ENCODE measurements at places on chromosomes 16 and 17. TPM values are rescaled to one million over a fixed set of nuclear protein-coding genes. Genes with fewer than 3 reads are reported as not detected.

DNA sequence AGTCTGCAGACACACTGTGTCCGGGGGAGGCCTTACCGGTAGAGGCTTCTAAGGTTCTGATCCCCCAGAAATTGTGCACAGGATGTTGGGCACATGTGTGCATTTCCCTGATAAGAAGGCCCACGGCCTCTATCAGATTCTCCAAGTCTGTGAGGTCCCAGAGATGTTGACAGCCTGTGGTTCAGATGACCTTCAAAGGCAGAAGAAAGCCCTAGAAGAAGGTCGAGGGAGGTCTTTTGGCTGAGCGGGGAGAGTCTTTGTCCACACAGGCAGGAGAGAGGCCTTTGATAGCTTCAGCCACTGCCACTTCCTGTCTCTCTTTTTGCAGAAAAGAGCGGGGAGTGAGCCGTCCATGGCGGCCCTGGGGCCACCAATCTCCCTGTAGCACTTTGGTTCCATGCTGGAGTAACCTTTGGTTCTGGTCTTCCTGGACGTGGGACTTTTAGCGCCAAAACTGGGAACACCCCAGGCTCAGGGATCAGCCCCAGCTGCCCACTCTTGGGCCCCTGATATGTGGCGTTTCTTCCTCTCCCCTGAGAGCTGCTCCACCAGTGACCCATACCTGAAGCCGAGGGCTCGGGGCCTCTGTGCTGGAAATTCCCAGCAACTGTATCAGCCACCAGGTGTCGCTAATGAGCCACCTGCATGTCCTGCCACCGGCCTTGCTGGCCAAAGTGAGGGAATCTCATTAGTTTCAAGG, 28.1 kb upstream of the LGALS9 start:
- DNase-seq: peak; percentile 75

DNA sequence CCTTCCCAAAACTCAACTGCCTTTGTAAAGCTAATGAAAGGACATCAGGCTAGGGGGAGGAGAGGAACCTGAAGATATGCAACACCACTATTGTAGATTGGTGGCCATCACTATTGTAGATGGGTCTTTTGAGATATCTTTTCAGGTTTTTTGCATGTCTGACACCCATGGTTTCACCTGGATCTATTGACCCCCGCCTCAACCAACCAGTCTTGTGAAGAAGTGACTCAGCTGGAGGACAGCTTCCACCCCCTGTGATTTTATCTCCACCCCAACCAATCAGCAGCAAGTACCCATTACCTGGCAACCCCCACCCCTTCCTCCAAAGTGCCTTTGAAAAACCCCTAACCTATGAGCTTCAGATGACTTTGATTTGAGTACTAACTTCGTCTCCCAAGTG, 382.6 kb upstream of the GOT2 start:
- no peak for DNase-seq

GRCh38 chr16:88059701-88060386, 108.6 kb downstream of the BANP start:
- no peak for DNase-seq

Gene TMEM114
- not detected for total RNA-seq

Gene HSD11B2
- total RNA-seq: 29.1 TPM

All from mucosa of gallbladder (tissue), 1 donor.